ENCODE measurements at places on chromosomes 11 and 22.
A peak's percentile ranks its signal among the peaks of the same experiment; 100 is the strongest.

- no peak for DNase-seq
These were observed 87.3 kb downstream of the NAT10 start for GRCh38 chr11:34192481-34193401.

GRCh38 chr11:98561877-98562395 is 458.8 kb upstream of the CNTN5 start:
- no peak for DNase-seq

GRCh38 chr11:57391111-57391510 is 661 bp upstream of the PRG2 start:
- DNase-seq = no peak

DNA sequence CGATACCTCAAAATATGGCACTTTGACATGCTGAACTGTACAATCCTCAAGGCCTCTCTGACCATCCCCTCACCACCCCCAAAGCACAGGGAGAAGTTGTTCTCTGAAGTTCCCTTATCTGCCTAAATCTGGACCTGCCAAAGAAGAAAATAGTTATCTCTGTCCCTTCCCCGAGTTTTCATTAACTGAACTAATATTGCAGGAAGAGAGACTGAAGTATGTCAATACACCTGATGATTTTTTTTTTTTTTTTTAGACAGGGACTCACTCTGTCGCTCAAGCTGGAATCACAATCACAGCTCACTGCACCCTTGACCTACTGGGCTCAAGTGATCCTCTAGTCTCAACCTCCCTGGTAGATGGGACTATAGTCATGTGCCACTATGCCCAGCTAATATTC is 75.0 kb downstream of the SIK3 start:
- no peak for DNase-seq

DNA sequence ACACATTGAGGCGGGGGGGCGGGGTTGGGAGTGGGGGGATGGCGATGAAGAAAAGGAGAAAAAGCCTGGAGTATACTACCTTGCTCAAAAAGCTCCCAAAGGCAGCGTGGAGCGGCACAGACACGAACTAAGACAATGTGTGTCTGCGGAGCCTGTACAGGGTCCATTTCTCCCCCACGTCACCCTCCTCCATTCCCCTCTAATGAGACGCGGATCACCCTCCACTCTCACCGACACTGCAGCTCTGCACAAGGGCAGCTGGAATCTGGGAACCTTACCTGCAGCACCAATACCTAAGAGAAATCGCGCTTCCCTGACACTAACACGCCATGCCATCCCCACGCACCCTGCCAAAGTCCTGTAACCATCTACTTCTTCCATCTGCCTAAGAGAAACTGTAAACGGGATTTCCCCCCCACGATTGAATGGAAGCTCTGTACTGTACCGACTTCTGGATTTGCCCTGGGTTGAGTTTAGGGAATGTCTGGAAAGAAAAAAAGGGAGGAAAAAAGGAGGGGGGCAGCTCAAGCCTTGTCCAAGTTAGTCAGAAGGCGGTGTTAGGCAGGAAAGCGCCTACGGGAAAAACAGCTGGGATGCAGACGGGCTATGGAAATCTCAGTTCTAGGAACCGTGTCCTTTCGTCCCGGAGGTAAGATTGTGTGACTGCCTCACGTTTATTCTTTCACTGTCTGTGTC is 125.7 kb upstream of the C11orf58 start:
- no peak for DNase-seq

DNA sequence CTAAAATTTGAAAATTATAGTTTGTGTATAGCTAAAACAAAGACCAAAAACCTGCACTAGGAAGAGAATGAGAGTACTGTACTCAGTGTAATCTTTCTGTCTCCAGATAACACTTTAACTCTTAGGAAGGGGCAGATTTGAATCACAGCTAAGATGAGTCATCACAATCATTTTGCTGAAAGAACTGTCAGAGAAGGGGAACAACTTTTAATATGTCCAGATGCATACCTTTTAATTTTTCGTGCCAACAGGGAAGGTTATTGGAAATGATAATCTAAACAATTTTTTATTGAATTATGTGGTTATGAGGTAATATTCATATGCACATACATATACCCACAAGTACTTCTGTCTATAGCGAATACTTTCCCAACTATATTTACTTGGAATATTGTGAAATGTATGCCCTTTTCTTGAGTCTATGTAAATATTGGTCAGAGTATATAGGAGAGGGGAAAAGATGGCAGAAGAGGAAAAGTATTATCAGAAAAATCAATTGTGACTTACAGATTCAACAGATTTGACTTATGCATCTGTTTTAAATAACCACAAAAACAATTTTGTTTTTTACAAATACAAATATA is 51.1 kb upstream of the MUC15 start:
- DNase-seq = no peak

GRCh38 chr11:61158691-61159381 is 2.4 kb downstream of the VPS37C start:
- DNase-seq = no peak

GRCh38 chr11:106480581-106481190 is 403.2 kb downstream of the AASDHPPT start:
- DNase-seq = no peak

- DNase-seq = no peak
These were observed 20.7 kb upstream of the PISD start for GRCh38 chr22:31682751-31683150.

DNA sequence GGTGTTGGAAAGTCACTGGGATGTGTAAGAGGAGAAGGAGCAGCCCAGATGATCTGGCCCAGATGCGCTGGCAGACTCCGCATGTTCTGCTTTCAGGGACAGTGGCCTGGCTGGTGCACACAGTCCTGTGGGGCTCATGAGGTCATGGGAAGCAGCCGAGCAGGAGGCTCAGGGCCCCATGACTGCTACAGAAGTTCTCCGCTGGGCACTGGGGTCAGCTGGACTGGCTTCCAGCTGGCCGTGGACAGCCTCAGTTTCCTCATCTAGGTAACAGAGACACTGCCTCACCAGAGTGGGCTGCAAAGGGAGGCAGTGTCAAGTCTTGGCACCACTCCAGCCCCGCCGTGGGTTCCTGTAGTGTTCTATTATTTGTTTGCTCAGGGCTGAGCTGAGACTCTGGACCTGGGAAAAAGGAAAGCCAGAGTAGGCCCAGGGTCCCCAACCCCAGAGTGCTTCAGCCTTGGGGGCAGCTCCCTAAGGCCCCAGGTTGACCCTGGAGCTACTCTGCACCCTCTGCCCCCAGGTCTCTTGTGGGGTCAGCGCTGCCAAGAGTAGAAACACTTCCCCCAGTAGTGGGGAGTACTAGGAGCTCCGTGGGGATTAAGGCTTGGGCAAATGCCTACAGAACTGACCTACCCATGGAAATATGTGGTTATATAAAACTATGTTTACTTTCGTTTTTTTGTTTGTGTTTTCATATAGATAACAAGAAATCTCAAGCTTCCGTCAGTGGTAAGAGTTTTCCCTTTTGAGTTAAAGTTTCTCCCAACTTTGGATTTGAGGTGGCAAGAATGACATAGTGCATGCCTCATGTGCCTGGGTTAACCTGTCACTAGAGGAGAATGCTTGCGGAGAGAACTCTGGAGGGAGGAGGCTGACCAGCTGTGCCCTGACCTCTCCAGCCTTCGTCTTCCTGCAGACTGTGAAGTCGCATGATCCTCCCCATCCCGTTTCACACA is 45.3 kb downstream of the MED15 start:
- DNase-seq = no peak

DNA sequence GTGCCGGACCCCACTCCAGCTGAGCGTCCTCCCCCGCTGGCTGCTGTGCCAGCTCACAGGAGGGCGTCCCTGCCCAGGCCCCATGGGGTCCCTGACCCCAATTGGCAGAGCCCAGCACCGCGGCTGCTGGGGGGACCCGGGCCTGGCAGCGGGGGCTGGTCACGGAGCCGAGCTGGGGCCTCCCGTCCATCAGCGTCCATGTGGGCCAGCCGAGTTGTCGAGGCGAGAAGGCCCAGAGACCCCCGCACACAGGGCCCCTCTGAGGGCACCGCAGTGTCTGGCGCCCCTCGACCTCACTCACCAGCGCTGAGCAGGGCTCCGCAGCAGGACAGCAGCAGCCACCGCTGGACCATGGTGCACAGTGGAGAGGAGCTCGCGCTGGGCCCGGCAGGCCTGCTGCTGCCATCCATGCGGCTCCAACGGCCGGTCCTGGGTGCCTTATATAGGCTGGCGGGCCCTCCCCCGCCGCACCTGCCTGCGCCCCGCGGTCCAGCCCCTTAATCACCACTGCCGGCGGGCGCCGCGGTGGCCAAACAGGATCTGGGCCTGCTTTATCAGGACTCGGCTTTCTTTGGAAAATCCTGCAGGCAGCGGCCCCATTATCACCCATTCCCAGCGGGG is at the start of gene MUC6:
TSS of gene MUC6 (minus strand) at position 416 of the 621 bp plus-strand sequence. CDS start at position 353, 63 bp downstream.
- no peak for DNase-seq

DNA sequence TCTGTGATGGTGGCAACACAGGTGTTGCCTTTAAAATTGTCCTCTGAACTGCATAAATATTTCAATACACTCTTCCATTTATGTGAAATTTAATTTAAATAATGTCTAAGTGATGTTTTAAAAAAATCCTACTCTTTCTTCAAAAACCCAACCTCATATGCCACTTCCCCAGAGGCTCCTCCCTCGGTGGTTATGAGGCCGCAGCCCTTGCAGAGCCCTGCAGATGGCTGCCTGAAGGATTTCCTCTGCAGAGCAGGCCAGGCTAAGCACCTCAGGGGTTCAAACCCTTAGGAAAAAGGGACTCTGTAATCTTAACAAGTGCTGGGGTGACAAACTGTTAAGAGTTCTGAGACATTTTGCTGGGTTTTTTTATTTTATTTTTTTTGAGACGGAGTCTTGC is 25.2 kb downstream of the MORC2 start:
- no peak for DNase-seq

DNA sequence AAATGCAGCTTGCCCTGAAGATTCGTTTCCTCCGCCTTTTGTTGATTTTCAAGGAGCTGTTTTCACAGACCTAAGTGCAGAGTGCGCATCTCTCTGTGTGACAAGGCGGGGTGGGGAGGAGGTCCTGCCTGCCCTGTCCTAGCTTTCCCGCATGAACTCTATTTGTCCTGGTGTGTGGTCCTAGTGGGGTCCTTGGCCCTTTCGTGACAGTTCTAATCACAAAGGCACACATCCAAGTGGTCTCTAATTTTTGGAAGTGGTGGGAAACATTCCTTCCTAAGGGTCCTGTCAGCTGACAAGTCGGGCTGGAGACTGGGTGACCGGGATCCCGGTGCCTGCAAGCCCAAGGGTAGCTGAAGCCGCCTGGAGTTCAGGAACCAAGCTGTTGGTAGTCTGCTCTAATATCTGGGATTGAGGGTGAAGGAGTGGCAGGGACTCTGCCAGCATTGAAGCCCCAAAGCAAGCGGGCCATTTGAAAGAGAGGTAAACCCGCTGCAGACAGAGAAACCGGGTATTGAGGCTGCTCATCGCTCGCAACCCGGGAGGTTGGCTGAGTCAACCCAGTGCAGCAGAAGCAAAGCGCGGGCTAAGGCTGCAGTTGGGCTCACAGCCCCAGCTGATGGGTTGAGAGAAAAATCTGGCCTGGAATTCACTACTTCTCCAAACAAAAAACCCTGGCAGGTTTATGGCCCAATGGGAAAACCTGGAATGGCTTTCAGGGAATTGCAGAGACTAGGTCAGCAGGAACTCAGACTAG is 28.1 kb upstream of the FBXO3 start:
- DNase-seq = peak; percentile 57

DNA sequence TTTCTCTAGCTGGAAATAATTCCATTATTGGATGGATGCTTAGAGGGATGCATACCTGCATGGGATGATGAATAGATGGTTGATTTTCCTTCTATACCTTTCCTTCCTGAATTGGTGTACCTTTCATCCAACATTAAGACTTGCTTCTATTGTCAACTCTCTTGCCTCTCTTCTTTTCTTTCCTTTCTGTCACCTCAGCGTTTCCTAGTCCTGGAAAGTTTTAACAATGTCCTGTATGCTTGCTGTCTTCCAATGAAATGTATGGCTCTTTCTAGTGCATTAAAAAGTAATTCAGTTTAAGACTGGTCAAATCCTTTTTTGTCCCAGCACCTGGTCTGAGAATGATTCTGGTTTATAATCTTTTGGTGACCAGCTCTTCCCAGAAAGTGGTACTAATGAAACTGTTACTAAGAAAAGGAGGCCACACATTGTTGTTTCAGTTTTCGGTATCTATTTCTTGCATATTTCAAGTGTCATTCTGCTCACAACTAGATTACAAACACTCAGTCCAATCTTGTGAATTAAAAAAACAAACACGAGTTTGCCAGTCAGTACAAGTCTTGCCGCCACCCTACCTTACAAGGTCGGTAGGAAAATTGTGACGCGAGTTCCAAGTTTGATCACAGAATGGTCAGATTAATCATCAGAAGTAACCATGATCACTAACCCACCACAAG is 8.0 kb downstream of the POU2AF1 start:
- DNase-seq = no peak

- DNase-seq = no peak
These were observed 53.6 kb upstream of the OR5D13 start for GRCh38 chr11:55719608-55720160.

DNA sequence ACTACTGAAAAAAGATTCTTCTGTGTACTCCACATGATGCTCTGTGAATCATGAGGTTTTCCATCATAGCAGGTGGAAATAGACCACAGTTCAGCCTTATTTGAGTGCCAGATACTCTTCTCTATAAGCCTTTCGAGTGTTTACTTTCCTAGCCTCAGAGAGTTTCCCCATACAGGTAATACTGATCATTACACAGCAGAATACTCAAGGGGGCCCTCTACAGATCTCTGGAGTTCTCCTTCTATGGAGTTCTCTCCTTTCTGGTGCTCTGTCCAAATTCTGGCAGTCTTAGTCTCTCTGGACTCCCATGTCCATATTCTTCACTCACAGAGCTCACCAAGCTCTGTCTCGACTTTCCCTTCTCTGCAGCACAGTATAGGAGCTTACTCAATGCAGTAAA is 175.7 kb upstream of the CARD18 start:
- peak; percentile 48 for DNase-seq

DNA sequence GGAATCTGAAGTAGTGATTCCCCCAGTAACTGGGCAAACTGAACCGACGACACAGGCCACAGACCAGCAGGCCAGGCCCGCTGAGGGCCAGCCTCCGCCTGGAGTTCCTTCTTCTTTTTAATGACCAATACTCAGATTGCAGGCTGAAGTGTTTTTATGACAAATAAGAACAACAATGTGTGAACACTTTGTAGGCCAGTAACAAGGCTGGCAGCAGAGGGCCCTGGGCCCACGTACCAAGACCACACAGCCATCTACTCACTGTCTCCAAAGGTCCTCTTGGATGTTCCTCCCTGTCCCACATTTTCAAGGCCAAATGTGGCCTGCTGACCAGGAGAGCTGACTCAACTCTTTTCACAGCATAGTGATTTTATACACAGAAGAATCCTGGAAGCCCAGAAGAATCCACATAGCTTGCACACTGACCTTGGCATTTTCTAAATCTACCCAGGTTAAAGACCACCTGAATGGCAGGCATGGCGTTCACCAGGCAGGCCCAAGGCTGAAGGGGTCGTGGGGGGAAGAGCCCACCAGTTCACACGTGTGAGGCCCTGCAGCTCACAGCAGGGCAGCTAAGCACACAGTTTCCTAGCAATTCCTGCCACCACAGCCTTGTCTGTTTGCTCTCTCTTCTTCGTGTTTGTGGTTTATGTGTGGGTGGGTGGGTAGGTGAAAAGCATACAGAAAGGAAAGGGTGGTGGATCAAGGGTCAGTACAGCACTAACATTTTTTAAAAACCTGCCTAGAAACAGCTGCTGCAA is 13.3 kb downstream of the SMCO4 start:
- no peak for DNase-seq

Data from NCI-H510A (cell line).